ENCODE measurements at places on chromosomes 2 and 18.

- DNase-seq: no peak
These were observed 811.6 kb downstream of the PLCL1 start for GRCh38 chr2:198615972-198616371.

DNA sequence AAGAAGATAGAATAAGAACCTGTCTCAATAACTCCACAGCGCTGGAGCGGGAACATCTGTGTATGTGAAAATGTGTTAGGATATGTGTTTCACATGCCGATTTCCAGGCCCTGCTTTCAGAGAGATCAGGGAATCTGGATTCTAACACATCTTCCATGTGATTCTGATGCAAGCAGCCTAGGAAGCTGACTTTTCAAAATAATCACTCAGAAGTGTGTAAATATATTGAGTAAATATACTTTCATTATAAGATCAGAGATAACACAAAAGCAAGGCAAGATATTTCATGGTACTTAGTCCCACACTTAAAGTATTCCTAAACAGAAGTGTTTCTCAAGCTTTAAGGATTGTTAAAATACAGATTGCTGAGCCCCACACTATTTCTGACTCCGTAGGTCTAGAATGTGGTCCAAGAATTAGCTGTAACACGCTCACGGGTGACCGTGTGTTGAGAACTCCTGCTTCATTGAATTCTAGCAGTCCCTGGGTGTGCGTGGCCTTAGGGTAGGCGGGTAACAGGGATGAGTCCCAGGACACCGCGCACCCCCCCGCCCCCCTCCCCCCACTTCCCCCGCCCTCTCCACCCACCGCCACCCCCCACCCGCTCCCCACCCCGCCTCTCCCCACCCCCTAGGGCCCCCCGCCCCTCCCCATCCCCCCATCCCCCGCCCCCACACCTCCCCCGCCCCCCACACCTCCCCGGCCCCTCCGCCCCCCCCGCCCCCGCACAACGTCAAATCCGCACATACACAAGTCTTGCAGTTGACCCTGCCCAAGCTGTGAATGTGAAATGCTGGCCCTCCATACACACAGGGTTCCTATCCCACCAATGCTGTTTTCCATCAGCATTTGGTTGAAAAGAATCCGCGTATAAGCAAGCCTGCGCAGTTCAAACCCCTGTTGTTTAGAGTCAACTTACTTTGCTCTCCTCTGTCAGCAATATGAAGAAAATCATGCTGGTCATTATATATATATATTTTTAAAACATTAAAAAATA lies 94.2 kb upstream of the SLC39A10 start:
- no peak for DNase-seq

DNA sequence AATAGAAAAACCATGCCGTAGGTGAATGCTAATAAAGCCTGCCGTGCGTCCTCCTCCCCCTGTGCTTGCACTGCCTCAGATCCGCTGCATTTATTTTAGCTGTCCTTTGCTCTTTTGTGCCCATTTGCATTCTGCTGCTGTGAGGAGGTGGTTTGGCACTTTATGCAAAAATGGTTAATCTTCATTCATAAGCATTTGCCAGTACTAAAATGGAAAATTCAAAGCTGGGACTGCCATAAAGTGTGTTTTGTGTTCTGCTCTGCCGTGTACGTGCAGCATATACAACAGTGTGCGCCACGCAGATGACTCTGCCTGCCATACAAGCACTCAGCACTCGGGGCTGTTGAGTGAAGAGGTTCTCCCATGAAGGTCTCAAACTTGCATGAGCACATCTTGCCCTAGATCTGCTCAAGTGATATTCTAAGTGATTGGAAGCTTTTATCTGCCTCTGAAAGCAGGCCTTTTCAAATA lies 73.6 kb downstream of the SPATS2L start:
- DNase-seq: peak; percentile 19

DNA sequence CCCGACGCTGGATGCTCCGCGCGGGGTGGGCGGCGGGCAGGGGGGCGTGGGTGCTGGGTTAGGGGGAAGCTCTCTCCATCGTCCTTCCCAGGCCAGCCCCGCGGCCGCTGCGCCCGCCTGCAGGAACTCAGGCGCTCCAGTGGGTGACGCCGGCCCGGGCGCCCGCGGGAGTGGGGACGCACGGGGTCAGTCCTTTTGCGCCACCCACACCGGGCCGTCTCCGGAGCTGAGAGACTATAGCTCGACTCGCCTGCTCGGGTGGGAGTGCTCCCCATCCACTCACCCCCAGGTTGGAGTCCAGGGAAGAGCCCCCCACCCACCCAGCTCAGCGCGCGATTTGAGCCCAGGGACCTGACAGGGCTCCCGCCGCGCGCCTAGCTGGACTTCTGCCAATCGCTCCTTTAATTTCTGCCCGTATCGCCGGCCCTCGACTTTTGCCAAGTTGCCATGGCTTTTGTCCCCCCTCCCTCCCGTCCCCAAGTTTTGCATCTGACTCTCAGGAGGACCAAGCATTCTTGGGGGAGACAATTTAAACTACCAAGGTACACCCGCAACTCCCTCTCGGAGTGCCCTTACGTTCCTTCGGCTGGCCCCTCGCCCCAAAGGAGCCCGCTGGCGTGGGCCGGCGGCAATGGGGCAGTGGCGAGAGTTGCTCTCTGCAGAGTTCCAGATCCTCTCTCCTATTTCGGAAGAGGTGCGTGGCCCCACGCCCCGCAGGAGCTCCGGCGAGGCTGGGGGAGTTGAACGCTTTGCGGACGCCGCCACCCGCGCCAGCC lies 205.8 kb upstream of the SMAD2 start:
- no peak for DNase-seq

GRCh38 chr2:112480530-112481049 lies 1.4 kb upstream of the TTL start:
- DNase-seq: no peak

GRCh38 chr2:56812432-56812831 lies 628.6 kb downstream of the CCDC85A start:
- no peak for DNase-seq

DNA sequence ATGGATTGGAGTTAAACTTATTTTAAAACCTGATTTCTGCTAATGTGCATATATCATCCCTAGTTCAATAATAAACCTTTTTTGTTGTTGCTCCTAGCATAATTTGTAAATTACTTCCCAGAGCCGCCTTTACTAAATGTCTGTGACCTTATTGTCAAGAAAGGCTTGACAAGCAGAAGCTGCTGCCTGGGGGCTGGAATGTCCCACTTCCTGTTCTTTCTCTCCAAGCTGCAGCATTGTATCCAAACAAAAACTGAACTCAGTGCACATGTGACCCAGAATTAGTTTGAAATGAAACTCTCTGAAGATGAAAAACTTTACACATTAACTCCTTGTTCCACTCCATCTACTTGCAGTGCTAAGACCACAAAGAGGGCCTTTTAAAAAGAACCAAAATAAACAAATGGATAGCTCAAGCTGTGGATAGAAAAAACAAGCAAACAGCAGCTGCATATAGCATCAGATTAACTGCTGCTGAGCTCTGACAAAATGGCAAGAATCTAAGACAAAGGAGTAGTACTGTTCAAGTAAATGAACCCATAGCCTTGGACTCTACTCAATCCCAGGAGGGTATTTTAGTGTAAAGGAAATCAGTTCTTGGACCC lies 99.8 kb upstream of the NEUROD1 start:
- no peak for DNase-seq

GRCh38 chr2:202599105-202599504 lies 35.7 kb upstream of the FAM117B start:
- no peak for DNase-seq

GRCh38 chr2:226189061-226189460 lies 610.6 kb downstream of the IRS1 start:
- no peak for DNase-seq

DNA sequence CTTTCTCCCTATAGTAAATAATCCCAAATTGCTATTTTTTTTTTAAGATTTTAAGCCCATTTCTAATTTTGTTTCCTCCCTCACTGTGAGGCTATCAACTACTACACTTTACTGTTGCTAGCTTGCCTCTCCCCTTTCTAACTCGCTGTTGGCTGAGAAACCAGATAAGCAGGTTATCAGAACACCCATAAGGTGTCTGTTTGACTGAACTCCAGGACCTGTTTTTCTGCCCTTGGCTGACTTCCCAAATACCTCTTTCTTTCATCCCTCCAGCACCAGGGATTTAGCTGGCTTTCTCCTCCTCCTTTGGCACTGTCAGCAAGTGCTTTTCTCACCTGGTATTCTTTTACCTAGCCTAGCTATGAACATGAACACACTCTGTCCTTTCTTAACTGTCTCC lies 11.1 kb downstream of the TRAK2 start:
- DNase-seq: peak; percentile 93

- no peak for DNase-seq
These were observed 242.7 kb downstream of the ASXL3 start for GRCh38 chr18:33820517-33821371.

GRCh38 chr2:67503066-67503795 lies 106.1 kb downstream of the ETAA1 start:
- DNase-seq: no peak

DNA sequence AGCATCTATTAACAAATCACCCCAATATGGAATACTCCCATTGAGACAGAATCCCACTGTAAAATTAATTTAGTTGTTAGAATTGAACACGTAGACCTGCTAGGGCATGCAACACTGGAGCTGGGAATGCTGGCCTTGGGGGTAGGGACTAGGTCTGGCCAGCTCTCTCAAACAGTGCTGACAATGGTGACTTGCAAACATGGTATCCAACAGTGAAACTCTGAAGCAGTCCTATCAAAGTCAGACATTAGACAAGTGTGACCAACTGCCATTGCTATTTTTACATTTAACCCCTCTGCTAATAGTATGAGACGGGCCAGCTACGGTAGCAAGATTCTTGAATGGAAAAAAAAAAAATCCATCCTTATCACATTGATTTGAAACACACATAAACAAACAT lies 7.2 kb downstream of the E2F6 start:
- no peak for DNase-seq

Data from hematopoietic multipotent progenitor cell treated with erythropoietin and hydrocortisone succinate and interleukin-3 and kit ligand, for 4 days (in vitro differentiated cells).